Hematopoietic multipotent progenitor cell treated with erythropoietin and hydrocortisone succinate and interleukin-3 and kit ligand, for 6 days (in vitro differentiated cells): ENCODE measurements at places on chromosomes 5 and 9.

- DNase-seq, result peak; percentile 25
Observed at GRCh38 chr9:127980060-127980705, 606 bp downstream of the EEIG1 start.

- no peak for DNase-seq
Observed at GRCh38 chr5:82694711-82695285, 382.4 kb downstream of the TMEM167A start.

GRCh38 chr9:92292338-92293074 is 991 bp downstream of the IARS1 start:
- peak; percentile 21 for DNase-seq

- peak; percentile 89 for DNase-seq
Observed at GRCh38 chr9:35790385-35791296, 750 bp upstream of the NPR2 start.

GRCh38 chr5:156399323-156399722 is 72.4 kb downstream of the SGCD start:
- no peak for DNase-seq
